ENCODE measurements at places on chromosomes 1 and 21.

DNA sequence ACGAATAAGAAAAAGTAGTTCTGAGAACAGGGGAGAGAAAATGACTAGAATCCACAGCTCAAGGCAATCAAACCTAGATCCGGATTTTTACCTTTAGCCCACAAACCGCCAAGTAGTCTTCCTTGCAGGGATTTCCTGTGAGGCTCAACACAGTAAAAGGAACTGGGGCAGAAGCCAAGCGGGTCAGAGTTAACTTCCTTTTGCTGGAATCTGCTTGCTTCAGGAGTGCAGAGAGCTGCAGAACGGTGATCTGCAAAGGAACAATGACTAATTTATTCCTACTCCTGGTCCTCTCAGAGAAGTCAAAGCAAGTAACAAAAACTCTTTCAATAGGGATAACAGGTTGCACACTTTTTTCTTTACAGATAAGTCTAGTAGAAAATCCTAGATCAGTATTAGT lies 53.4 kb downstream of the UBR4 start:
- DNase-seq = no peak

DNA sequence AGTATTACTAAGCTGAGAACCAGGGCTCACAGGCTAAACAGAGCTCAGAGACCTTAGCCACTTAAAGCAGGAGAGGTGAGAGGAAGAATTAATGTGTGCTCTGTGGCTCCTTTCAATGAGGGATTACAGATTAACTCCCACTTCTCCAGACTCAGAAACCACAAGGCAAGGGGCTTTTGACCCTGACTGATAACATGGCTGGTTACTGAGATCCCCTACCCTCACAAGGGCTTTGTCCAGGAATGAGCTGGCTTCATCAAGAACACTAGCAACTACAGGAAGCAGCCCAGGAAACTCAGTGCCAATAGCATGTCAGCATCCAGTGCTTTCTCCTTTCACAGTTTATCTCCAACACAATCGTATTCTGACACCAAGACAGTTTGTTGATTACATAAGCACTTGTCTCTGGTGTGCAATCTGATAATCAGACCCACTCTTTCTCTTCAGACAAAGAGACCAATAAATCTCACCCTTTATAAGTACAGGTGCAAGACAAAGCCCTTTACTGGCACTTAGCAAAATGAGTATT lies 38.8 kb downstream of the ERI3 start:
- peak; percentile 12 for DNase-seq

GRCh38 chr1:115677565-115677964 lies 35.8 kb downstream of the VANGL1 start:
- DNase-seq = no peak

DNA sequence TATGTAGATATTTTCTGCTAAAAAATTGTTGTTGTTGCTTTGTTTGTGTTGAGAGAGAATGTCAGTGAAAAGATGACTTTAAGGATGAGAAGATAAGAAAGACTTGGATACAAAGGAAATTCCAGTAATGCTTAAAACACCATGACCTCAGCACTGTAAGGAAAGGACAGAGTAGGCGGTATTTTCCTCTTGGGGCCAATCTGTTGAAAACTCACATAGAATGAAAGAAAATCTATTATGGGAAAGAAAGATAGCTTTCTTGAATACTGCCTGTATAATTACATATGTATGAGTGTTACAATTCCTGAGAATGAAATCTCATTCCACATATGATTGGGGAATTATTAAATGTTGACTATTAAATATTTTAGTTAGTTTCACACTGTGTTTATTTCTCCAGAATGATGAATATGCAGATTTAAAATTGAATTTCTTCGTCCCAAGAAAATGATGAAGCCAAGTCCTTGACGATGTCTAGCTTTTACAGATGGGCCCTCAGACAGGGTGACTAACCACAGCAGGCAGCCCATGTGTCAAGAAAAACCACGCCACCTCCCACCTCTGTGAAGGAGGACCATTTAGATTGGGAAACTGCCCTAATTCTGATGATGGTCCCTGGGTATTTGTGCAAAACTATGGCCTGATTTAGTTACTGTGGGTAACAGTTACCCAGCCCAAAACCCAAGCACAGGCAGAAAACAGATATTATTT lies 49.7 kb upstream of the LMO4 start:
- no peak for DNase-seq

DNA sequence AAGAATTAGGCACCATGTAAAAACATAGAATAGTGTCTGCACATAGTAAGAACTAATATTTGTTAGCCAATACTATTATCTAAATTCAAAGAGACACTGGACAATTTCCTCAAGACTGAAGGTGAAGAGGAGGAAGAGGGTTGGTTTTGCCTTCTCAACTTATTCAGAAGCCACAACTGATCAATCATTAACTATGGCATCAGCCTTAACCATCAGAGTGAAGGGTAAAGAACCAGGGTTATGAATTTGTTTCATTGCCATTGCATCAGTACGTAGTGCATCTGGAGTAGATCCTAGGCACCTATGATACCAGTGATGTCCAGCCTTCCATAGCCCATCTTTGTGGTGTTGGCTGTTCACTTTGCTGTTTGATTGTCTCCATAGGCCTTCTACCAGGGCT lies 421.7 kb upstream of the DEPDC1 start:
- DNase-seq = no peak

DNA sequence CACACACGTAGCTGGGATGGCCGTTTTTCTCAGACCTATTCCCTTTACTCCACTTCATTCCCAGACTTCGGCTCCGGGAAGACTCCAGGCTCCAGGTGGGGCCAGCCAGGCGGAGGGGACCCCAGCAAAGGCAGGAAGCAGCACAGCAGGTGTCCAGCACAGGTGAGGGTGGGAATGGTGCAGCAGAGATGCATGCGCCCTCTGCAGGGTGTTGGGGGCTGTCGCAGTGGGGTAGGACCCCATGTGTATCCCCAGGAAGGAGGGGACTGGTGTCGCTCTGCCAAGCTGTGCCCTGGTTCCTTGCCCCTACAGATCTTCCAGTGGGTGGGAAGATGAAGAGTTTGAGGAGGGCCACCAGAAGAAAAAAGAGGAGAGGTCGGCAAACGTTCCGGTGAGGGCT lies 5.3 kb downstream of the TTC24 start:
- DNase-seq = no peak

DNA sequence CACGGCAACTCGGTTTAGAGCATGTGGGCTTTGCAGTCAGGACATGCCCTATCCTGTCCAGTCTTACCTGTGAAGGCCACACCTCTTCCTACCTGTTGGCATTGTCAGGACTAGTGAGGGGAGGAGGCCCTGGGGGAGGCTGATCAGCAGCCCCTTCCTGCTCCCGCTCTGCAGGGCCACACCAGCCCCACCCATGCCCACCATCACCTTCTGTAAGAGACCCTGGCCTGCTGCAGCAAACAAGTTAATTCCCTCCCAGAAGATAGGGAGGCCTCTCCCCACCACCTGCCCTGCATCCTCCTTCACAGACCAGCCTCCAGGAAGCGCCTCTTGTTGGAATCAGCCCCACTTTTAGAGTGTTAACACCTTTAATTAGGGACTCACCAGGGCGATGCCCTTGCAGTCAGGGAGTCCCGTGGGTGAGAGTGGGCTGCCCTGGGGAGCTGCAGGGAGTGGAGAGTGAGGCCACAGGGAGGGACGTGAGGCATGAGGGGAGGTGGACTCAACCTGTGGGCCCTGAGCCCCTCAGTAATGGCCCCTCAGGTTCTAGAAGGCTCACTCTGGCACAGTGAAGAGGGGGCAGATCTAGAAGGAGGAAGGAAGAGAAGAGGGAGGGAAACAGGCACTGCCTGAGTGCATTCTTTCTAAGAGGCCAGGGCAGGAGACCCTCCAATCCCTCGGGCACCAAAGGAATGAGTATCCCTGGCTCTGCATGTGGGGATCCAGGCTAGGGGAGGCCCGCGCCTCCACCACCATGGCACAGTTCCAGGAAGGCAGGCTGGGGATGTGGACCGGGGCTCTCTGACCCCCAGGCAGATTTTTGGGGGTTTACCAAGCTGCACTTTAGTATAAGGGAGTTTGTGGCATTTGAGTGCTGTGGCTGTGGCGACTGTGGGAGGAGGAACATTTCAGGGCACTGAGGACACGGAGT lies 8.2 kb downstream of the UMODL1 start:
- no peak for DNase-seq

- DNase-seq = no peak
These were observed 89.6 kb upstream of the CD34 start for GRCh38 chr1:208000504-208000903.

- peak; percentile 8 for DNase-seq
These were observed 30.6 kb downstream of the FAF1 start for GRCh38 chr1:50929376-50929958.

DNA sequence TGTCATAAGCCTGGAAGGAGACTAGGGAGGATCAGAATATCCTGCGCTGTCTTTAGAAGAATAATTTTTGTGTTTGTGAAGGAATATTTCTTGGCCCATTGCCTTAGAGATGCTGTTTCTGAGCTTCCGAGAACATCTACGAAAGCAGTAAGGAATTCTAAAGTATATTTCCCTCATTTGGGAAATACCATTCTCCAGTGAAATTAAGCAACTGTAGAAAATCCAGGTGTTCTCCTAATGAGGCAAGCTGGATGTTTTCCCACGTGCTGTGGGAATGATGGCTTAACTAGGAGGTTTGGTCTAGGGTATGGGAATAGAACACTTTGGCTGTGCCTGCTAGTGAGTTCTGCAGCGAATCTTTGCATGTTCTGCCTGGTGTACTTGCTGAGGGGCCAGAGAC lies 168.9 kb upstream of the KIAA0040 start:
- no peak for DNase-seq

- no peak for DNase-seq
These were observed 155.0 kb downstream of the TNFSF18 start for GRCh38 chr1:172895761-172896160.

DNA sequence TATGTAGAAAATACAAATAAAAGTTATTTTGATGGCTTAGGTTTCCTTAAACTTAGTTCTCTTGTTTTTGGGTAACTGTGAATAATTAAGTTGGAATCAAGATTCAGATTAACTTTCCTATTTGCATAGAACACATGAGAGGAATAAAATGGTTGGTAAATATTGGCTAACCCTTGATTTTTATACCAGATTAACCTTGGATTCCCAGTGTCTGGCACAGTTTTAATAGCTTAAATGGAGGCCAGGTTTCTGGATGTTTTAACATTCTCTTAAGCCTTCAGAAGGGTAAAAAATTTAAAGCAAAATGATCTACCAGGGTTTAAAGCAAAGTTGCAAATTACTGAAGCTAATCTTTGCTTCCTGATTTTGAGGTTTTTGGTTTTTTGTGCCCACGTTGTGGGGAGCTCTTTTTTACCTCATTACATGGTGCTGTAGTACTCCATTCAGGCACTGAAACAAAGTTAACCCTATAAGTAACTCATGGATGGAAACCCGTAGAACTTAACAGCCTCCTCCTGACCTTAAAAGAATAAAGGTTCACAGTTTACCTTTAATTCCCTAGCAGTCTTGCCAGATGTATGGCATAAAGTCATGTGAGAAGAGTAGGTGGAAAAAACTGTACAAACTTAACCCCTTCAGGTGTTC lies 8.4 kb upstream of the SPATA1 start:
- DNase-seq = no peak

DNA sequence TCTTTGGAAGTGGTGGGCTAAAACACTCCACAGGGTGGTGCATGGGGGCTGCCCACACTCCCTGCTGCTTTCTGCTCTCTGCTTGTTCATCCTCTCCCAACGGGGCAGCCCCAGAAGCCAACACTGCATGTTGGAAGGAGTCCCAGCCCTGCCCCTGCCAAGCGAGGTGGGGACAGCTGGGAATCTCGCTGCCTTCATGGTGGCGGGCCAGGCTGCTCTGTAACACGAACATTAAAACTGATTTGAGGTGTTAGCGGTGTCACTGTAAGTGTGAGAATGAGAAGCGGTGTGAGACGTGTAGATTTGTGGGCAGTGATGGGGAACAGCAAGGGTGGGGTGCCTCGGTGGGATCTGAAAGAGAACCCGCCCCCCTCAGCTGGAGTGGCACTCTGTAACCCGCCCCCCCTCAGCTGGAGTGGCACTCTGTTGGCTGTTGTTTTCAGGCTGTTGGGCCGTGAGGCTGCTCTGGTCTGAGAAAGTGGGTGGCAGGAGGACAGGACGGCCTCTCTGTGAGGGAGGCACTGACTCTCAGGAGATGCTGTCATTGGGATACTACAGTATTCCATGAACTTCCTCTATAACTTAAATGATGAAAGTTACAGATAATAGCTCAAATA lies 80.9 kb downstream of the PCBP3 start:
- no peak for DNase-seq

DNA sequence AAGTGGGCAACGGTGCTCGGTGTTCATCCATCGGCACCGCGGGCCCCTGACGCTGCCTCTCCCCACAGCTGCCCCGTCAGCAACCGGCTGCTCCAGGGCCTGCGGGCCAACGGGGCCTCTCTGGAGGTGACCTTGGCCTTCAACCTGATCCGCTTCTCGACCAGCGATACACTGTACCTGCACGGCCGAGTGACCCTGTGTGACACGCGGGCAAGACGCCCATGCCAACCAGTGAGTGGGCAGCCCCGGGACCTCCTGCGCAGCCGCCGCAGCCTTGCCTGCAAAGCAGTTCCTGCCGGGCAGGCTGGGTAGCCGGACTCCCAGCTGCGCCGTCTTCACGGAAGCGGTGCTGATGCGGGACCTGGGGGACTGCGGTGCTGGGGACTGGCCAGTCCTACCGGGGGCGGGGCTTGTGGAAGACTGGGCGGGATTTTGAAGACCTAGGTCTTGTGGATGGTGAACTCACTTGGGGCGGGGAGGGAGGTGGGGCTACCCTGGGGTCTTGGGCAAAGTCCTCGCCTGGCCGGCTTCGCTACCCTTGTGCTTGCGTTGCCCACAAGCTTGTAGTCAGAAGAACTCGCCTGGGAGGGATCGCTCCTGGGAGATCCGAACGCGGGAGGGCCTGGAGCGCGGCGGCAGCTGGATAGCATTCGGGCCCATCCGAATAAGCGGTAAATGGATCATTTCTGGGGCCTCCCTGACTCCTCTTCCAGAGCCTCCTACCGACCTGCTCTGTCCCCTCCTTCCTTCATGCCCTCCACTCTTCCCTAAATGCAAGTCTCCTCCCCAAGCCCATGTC lies 8.8 kb upstream of the CEP85 start:
- DNase-seq = no peak

DNA sequence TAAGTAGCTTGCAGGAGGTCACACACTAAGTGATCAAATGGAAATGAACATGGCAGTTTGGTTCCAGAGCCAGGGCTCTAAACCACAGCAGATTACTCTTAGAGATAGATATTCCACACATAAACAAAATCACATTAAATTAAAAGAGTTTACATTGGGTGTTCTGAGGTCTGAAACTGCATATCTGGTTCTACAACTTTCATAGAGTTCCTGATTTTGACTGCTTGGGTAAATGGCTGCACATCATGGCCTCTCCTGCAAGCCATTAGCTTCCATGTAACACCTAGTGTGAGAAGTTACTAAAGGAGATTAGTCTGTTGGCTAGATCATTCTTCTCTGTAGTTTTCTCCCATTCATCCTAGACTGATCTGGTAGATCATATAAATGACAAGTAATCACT lies 12.8 kb upstream of the XCL2 start:
- no peak for DNase-seq

DNA sequence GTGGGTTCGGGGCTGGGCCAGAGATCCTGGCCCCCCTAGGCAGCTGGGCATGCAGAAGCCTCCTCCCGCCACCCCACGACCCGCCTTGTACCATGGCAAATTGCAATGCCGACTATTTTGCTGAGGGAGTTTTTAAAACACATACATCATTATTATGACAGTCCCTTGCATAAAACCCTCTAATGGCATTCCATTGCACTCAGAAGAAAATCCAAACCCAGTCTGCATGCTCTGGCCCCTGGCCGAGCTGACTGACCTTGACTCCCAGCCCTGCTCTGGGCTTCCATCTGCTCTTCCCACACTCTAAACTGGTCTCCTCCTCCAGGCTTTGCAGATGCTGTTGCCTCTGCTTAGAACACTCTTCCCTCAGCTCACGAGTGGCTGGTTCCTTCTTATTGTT lies 28.0 kb downstream of the PADI2 start:
- no peak for DNase-seq

All from NCI-H524 treated with DMSO at 0.1 percent for 48 hours (cell line).